ENCODE measurements at places on chromosomes 2 and 18.

DNA sequence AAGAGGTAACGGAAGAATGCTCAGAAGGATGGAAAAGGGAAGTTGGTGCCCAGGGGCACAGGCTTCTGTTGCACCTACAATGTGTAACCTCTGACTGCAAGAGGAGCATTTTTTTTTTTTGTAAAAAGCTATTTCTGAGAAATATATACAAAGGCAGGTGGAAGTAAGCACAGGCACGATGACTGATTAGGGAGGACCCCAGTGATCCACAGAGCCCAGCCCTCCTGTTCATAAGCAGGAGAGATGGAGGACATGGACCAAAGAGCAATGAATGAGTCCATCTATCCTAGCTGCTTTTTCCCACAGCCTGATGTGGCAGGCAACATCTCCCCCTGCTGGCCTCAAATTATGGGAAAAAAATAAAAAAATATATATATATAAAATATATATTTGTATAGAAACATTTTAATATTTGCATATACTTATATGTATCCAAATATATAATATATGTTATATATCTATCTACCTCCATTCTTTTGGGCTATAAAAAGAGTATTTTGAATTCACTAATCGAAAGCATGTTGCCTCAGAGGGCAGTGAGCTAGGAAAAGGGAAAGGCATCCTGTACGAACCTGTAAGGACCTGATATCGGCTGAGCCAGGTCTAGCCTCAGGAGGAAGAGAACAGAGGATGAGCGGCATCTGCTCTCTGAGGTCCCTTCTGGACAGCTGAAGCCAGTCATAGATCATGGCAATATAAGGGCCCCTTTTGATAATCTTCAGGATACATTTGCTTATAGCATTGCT lies 166.0 kb upstream of the STK17B start:
- DNase-seq = peak; percentile 43

DNA sequence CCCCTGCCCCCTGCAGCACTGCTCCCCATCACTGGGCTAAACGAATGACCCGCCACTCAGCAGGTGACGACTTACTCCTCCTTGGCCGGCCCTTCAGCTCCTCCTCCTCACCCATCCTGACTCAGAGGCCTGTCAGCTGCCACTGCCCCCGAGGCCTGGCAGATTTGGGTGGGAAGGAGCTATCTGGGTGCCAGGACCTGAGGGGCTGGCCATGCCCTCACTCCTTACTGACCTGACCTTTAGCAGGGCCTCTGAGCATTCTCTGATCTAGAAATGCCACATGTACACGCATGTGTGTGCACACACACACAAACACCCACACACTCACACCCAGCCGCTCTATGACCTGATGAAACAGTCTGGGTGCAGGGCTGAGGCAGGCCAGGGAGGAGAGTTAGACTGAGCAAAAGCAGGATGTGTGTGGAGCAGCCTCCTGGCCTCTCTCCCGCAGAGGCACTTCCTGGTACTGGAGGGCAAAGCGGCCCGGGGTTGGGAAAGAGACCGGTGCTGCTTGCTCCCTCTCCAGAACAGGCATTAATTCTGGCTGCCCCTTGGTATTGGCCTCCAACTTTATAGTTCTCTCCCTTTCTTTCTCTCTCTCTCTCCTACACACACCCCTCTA lies 68.0 kb downstream of the ZFP36L2 start:
- DNase-seq = peak; percentile 62

GRCh38 chr2:219149667-219150066 lies 10.9 kb downstream of the NHEJ1 start:
- no peak for DNase-seq

DNA sequence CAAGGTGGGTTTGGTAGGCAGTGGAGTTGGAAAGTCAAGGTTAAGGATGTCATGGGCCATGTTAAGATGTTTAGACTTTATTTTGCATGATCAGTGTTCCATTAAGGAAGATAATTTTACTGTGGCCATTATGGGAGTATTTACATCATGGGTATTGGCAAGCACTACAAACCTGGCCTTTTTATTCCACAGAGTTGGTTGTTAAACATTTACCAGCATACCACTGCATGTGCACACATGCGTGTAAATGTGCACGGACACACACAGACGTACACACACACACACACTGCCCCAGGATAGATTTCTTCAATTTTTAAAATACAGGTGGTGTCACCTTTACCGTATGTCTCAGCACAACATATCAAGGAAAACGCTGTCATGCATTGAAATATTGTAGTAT lies 51.4 kb upstream of the ITGA6 start:
- DNase-seq = no peak

- DNase-seq = no peak
Observed at GRCh38 chr2:240555541-240556250, 2.1 kb downstream of the ANKMY1 start.

GRCh38 chr2:152564754-152565551 lies 152.3 kb downstream of the PRPF40A start:
- DNase-seq = no peak

DNA sequence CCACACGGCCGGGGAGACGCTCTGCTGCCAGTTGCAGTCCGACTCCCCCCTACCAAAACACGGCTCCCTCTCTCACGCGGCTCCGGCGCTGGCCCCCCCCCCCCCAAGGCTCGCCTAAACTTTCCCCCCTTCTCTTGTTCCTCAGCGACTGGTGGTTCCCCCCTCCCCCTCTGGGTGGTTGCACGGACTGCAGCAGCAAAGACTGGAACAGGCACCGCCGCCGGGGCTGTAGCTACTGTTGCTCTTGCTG lies 281 bp downstream of the XPO1 start:
- no peak for DNase-seq

DNA sequence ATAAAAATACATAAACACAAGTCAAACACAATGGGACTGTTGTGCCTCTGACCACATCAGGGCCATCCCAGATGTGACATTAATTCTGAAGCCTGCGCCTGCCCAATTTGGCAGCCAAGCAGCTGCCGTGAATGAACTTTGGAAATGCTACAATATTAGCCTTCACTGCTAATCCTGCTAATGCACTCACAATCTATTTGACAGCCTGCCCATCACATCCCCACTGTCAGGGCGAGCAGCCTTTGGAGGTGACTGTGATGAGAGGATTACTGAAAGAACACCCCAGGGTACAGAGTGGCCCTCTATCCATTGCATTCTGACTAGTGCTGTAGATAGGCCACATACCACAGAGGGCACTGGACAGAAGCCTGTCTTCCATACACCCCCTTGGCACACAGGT lies 21.6 kb downstream of the OSR1 start:
- DNase-seq = no peak

DNA sequence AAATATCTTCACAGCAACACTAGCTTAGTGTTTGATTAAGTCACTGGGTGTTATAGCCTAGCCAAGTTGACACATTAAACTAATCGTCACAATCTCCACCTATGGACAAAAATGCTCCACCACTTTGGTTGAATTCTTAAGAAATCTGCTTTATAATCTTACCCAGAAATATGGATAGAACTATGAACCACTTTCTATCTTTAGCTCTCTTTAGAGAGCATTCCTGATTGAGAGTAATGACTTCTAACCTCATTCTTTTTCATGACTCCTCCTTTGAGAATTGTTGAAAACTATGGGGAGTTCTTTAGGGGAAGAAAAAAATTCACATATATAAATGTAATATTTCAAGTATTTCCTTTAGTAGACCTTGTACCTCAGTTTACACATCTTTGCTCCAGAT lies 1282.2 kb upstream of the ZEB2 start:
- DNase-seq = no peak

GRCh38 chr2:126824663-126825062 lies 74.0 kb upstream of the TEX51 start:
- no peak for DNase-seq

DNA sequence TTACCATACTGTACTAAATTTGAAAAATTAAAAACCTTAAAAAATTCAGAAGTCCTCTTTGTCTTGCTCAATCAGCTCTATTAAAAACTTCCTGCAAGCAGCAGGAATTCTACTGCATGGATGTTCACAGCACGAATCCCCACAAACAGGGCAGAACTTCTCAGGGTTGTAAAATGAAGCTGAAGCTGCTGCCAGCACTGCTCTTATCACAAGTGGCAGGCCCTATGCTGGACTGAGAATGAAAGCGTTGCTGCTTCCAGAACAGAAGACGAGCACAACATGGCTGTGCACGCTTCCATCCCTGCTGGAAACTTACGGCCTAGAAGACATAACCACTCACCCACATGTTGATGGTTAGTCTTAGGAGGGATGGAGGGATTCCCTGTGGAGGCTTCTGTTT lies 134.0 kb downstream of the RAB3GAP1 start:
- no peak for DNase-seq
